ENCODE measurements at places on chromosomes 2 and 18.

GRCh38 chr18:48021273-48021914 lies 90.9 kb upstream of the SMAD2 start:
- DNase-seq: no peak

DNA sequence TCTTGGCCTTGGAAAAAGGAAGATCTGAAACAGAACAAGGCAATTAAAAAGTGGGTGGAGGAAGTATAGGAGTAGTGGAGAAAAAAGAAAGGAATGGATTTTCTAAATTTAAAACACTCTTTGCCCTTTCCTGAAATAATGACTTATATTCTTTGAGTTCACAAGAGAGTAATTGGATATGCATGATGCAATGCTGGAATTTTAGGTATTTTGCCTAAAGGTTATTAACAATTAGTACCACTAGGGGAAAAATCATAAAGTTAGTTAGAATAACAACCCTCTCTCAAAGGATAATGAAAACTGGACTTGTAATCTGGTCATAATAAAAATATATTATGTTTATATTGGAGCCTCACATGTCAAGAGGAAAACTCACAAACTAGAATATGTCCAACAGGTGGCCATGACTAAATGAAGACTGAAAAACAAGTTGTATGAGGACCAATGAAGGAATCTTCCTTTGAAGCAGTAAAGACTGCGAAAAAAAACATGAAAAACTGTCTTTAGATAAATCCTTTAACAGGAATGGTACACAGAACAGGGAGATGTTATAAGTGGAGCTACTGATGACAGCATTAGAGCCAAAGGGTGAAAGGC lies 281.8 kb downstream of the NCKAP5 start:
- no peak for DNase-seq

DNA sequence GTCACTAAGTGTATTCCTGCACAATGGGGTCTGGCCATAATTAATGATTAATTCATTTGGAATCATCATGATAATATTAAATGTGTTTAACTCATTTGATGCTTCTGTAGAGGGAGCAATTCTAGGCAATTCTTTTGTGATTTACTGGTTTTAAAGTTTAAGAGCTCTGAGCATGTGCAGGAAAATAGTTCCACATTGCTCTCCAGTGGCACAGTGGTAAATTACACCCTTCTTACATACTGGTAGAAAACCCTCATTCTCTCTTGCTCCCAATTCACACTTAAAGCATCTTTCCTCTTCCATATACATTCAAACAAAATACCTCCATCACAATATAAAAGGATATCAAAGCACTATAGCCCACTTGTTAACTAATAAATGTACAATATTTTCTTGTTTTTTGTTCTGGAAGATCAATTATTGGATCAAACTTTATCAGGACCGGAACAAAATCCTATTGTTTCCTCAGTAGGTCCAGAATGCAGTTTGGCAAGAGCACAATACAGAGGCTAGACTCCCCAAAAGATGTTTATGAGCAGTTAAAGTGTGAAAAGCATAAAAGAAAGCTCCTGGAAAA lies 844.3 kb downstream of the MBD2 start:
- no peak for DNase-seq

DNA sequence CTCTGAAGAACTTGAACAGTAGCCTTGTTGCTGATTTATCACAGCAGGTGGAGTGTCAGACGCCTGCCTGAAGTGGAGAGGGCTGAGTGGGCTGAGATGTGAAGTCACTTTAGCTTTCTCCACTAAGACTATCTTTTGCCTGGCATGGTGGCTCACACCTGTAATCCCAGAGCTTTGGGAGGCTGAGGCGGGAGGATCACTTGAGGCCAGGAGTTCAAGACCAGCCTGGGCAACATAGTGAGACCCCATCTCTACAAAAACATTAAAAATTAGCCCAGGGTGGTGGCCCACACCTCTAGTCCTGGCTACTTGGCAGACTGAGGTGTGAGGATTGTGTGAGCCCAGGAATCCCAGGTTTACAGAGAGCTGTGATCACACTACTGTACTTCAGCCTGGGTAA lies 60.6 kb upstream of the TTC39C start:
- DNase-seq: no peak

GRCh38 chr2:226561962-226562361 lies 237.7 kb downstream of the IRS1 start:
- DNase-seq: no peak

DNA sequence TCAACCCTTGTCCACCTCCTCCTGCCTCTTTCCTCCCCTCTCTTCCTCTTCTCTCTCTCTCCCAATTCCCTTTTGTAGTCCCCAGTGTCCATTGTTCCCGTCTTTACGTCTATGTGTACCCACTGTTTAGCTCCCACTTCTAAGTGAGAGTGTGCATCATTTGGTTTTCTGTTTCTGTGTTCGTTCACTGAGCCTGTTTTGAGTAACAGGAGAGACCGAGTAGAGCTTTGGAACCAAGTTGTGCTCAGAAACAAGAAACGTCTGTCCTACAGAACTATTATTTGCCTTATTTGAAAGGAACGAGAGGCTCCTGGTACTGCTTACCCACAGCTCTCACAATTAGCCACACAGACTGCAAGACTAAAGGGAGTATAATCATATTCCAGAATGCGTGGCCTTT lies 50.1 kb upstream of the MAPRE2 start:
- no peak for DNase-seq

DNA sequence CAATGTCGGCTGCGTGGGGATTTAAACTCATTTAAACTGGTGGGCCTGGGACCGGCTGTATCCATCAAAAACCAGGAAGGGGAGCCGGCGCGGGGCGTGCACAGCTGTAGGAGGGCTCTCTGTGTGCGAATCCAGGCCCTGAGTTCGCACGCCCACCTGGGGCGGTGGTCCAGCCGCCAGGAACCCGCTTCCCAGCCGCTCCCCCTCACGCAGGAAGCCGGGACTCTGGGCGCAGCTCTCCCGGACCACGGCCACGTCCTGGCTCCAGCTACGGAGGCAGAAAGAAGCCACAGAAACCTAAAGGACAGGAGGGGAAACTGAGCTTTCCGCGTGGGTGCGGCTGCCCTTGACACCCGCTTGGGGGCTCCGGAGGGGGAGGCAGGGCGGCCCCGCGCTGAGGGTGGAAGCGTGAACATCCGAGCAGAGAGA lies 80.6 kb downstream of the GFPT1 start:
- no peak for DNase-seq

- no peak for DNase-seq
These were observed 31.9 kb upstream of the EML4 start for GRCh38 chr2:42137125-42137841.

DNA sequence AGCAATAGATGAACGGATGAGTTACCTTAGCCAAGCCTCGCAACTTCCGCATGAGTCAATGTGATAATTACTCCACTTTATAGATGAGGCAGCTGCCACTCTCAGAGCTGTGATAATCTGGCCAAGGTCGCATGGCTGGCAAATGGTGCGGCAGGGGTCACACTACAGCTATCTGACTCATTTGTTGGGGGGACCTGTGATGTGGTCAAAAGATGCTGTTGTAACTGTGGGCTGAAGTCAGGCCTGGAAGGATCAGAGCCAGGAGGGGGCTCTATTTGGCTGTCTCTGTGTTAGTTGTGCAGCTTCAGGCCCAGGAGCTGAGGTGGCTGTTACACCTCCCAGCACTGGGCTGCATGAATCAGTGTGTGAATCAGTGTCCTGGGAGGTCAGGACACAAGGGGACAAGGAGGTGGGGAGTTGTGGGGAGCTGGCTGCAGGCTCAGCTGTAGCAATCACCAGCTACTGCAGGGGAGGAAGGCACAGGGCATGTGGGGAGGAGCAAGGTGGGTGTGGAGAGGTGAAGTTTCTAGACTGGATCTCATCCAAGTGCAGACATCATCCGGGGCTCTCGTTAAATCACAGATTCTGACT lies 33.1 kb downstream of the NGEF start:
- DNase-seq: no peak

DNA sequence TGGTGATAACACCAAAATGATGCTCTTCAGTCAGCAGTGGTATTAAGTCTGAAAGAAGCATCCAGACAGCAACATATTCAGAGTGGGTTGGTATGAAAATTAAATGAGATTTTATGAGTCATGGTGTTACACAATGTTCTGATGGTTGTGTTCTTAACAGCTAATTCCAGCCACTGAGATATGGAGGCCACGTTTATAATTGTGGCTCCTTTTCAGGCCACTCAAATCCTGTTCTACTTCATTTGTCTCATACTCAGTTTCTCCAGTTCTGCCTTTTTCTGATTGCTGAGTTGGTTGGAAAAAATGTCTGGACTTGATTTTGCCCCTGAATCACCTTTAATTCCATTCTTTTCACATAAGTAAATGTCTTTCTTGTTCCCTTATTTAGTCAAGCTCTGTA lies 162.7 kb upstream of the COL3A1 start:
- DNase-seq: no peak

- no peak for DNase-seq
These were observed 61.7 kb downstream of the RNF152 start for GRCh38 chr18:61831071-61831470.

DNA sequence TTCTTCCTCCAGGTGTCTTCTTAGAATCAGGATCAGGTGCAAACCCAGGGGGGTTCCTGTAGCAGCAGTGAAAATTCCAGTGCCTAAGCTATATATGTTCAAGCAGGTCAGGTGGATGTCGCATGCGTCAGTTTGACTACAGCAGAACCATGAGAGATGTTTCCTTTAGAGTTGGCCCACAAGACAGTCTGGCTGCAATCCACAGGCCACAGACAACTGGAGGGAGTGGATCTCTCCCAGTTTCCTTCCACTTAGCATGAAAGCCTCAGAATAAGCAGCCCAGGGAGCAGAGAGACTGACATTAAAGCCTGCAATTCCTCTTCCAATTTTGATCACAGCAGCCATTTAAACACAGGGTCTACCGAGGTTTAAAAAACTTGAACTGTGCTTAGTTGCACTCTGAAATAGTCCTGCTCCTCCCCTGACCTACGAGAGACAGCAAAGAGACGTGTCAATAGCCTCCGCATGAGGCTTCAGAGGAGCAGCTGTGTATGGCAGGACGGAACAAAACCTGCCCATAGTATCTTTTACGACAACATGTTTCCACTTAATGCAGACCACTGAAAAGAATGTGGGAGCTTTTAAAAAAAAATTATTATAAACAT lies 988 bp upstream of the KCNE4 start:
- DNase-seq: no peak

DNA sequence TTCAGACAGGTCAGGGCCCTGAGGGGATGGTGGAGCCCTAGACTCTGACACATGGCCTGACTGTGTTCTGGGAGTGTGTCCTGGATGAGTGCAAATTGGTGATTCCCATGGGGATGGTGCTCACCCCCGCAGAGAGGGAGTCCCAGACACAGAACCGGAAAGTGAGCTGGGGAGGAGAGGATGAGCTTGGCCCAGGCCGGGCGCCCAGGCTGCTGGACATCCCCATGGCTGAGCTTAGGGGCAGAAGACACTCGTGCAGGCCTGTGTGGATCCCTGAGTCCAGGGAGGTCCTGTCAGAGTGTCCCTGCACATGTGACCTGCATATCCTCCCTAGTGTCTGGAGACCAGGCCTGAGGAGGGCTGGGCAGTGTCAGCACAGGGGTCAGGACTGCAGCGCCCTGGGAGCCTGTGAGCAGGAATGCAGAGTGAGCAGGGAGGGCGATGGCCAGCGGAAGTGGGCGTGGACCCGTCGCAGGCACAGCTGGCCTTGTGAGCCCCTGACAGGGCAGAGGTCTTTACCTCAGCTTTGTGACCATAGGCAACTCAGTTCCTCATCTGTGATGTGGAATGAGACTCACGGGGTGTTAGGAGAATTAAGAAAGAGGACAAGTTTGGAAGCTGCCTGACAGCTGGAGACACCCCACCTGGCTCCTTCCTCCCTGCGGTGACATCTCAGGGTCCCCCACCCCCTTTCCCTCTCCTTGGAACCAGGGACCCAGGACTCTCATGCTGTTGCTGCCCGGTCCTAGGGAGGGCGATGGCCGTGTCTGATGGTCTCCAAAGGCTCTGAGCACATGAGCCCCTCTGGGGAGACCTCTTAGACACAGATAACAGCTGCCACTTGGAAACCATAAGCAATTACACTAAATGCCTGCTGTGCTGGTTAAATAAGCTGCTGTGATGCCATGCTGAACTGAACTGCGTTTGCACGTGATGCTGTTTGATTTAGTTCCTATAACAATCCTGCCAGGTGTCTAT lies 62.6 kb upstream of the HS6ST1 start:
- no peak for DNase-seq

GRCh38 chr2:70977605-70978205 lies 725 bp upstream of the ANKRD53 start:
- DNase-seq: peak; percentile 29

DNA sequence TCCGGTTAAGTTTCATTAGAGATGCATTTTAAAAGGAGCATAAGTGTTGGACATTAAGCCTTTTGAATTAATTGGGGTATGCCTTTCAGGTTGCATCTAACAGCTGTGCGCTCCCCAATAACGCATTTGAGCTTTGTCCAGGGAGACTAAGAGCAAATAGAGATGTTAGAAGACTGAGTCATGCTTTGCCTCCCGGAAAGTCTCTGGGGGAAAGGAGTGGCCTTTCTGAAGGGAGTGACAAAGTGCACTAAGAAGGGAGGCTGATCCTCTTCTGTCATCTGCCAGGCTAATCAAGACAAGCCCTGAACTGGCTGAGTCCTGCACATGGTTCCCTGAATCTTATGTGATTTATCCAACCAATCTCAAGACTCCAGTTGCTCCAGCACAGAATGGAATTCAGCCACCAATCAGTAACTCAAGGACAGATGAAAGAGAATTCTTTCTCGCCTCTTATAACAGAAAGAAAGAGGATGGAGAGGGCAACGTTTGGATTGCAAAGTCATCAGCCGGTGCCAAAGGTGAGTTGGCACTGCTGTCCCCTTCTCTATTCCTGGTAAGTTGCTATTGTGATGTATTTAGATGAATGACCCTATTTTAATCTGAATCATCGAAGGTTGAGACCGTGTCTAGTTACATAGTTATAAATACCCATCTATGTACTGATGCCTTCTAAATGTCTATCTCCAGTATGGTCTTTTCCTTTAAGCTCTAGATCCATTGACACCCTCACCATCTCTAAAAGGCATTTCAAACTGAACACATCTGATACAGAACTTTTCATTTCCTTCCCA lies 12.1 kb downstream of the TTL start:
- no peak for DNase-seq

DNA sequence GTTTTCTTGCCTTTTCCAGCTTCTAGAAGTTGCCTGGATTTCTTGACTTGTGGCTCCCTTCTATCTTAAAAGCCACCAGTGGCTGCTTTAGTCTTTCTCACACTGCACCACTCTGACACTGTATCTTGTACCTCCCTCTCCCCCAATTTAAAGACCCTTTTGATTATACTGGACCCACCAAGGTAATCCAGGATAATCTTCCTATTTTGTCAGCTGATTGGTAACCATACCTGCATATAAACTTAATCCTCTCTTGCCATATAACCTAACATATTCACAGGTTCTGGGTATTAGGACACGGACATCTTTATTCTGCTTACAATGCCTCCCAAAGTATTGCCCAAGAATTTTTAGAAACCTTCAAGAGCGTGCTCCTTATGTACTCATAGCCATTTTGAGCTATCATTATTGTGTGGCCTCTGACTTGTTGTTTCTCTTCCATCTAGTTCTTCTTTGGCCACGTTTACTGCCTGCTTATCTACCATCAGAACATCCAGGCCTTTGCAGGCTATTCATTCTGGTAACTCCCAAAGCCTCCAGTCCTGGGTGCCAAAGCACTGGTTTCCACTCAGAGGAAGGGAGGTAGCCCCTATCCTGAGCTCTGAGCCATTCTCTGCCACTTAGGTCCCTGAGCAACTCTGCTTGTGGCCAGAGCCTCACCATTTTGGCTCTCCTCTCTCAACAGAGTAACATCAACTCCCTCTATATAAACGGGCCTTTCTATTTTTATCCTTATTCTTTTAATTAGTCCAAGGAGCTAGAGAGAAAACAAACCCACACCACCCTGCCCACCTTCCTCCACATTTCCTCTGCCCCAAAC lies 70.8 kb downstream of the MYO3B start:
- DNase-seq: no peak

All from activated CD4-positive, alpha-beta T cell treated with anti-CD3 and anti-CD28 coated beads for 4 hours (primary cell).